GM23338 (cell line): ENCODE measurements at places on chromosomes 1 and 21.
A peak's percentile ranks its signal among the peaks of the same experiment; 100 is the strongest.

GRCh38 chr1:151265446-151266236, 11.1 kb downstream of the PSMD4 start:
- no peak for DNase-seq

GRCh38 chr21:45996311-45997204, 15.0 kb downstream of the COL6A1 start:
- DNase-seq = no peak

GRCh38 chr1:171160639-171161354, 24.3 kb upstream of the FMO2 start:
- peak; percentile 14 for DNase-seq

GRCh38 chr1:57987523-57987922, 559.0 kb downstream of the OMA1 start:
- DNase-seq = peak; percentile 30

DNA sequence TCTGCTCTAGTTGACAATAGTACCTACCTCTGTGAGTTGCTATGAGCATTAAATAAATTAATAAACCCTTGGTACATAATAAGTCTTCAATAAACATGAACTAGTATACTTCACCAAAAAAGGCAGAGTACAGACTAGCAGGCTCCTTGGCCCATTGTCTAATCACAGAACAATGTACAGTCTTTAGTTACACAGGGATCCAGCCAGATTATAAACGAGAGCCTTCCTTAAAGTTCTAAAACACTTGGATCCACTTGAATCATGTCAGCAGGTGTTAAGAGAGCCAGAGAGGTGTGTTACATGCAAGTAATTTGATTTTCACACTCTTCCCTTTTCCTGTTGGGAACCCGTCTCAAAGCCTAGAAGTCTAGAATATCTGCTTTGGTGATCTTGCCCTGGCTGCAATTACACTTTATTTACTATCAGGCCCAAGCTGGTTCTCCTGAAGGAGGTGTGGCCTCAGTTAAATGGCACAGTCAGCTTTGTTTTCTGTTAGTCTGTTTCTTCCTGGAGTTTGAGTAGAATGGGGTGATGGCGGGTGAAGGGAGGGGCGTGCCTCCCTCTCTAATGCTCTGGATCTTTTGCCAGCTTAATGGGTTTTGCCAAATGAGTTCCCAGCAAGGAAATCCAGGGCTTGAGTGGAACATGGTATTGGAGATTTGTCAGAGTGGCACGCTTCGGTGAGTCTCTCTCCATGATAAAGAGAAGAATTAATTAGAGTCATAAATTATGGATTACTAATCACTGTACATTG, 570.9 kb upstream of the CAMK1G start:
- no peak for DNase-seq

DNA sequence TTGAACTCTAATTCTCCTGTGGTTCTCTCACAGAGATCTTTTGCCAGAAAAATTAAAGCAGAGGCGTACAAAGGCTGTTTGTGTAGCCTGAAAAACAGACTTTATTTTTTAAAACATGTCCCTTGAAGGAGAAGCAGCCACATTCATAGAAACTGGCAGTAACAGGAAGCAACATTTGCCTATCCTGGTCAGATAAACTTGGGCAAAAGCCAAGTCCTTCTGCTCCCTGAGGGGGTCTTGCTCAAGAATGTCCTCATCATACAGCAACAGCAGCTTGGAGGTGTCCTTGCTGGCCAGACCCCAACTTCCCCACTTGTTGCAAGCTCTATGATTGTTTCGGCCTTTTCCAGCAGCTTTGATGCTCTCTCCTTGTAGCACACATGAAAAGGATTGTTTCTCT, 36.3 kb downstream of the MSTO1 start:
- DNase-seq = no peak

- no peak for DNase-seq
These were observed 15.5 kb upstream of the SLC2A5 start for GRCh38 chr1:9084906-9085305.

DNA sequence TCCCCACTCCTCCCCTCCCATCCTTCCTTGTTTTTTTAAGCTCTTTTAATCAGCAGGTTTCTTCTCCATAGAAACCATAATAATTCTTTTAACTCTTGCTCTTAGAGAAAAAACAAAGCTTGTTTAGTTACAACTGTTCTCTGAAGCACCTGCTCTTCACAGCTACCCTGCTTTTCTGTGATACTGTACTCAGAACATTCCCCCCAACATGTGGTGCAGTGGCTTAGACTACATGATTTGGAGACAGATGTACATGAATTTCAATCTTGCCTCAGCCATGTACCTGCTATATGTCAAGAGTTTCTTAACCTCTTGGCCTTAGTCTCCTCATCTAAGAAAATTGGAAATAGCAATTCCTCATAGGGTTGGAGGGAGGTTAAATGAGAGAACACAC, 33.5 kb downstream of the LAMC2 start:
- DNase-seq = no peak

GRCh38 chr1:172742599-172743500, 83.9 kb downstream of the FASLG start:
- DNase-seq = peak; percentile 53

DNA sequence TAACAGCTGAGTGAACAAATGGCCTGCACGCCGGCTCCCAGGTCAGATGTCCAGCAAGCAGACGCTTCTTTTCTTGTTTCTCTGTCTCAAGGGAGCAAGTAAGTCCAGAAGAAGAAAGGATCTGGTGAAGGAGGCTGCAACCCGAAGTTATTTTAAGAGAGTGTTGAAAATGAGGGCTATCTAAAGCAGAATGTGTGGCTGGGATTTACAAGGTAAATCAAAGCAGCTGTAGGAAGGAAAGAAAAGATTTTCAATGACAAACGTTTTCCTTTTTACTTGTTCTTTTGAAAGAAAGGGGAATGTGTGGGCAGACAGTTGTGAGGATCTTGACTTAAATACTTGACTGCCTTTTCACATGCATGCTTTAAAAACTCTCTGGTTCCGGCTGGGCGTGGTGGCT, 311.5 kb downstream of the KIF26B start:
- no peak for DNase-seq

DNA sequence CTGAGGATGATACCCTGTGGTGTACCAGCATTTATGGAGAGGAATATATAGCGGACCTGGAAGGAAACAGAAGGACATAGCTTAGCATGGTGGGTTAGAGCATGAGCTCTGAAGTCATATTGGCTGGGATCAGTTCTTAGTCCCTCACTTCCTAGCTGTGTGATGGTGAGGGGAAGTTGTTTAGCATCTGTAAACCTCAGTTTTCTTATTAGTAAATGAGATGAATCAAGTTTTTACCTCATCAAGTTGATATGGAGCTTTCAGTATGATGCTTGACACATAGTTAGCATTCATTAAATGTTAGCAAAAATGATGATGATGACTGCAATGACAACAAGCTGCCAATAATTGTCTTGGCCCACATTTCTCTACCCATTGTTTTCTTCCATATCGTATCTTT, 84.8 kb downstream of the NEK7 start:
- no peak for DNase-seq

- no peak for DNase-seq
These were observed 86.4 kb downstream of the RGL1 start for GRCh38 chr1:183891158-183891856.

DNA sequence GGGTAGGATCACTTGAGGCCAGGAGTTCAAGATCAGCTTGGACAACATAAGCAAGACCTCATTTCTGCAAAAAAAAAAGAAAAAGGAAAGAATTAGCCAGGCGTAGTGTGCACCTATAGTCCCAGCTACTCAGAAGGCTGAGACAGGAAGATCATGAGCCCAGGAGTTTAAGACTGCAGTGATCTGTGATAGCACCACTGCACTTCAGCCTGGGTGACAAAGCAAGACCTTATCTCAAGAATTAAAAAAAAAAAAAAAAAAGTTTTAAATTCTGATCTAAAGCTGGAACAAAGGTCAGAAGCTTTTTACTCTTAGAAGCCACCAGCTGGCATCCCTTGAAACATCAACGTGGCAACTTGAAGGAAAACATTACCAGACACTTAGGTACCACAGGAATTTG, 45.3 kb downstream of the HENMT1 start:
- no peak for DNase-seq

GRCh38 chr1:116386042-116386441, 13.0 kb downstream of the ATP1A1 start:
- no peak for DNase-seq

DNA sequence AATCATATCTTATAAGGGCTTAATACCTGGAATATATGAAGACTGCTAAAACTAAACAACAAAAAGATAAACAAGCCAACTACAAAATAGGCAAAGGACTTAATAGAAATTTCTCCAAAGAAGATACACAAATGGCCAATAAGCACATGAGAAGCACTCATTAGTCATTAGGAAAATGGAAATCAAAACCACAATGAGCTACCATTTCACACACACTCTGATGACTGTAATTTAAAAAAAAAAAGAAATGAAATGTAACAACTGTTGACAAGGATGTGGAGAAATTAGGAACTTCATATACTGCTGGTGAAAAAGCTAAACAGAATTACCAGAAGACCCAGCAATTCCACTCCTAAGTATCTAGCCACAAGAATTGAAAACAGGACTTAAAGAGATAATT, 374.2 kb upstream of the ZP4 start:
- DNase-seq = no peak

GRCh38 chr21:41966041-41966833, 12.4 kb upstream of the C2CD2 start:
- DNase-seq = no peak

DNA sequence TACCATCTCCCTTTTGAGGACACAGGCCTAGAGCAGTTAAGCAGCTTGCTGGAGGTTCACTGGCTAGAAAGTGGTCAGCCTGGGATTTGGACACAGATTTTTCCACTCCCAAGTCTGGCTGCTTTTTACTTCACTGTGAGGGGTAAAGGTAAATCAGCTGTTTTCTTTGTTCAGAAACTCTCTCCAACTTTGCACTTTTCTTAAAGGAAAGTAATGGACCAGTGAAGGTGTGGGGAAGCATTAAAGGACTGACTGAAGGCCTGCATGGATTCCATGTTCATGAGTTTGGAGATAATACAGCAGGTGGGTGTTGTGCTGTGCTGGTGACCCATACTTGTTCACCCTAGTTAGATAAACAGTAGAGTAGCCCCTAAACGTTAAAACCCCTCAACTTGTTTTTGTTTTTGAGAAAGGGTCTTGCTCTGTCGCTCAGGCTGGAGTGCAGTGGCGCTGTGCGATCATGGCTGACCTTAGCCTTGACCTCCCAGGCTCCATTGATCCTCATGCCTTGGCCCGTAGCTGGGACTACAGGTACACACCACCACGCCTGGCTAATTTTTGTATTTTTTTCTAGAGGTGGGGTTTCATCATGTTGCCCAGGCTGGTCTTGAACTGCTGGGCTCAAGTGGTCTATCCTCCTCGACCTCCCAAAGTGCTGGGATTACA, 4.2 kb downstream of the SOD1 start:
- DNase-seq = no peak

DNA sequence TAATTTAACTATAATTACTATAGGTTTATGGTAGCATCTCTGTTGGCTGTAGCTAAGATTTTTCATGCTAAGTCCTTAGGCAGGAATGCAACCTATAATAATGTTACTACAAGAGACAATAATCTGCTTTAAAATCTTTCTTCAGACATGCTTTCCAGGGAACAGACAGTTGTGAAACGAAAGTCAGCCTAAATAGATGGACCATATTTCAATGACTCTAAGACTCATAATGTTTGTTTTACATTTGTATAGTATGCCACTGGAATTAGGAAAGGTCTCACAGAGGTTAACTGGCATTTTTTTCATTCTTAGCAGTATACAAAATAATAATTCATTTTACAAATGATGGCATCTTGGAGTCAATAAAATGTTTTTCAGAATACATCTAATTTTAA, 8.1 kb downstream of the RERE start:
- no peak for DNase-seq

GRCh38 chr1:25485536-25486411, 55.1 kb downstream of the MACO1 start:
- no peak for DNase-seq

DNA sequence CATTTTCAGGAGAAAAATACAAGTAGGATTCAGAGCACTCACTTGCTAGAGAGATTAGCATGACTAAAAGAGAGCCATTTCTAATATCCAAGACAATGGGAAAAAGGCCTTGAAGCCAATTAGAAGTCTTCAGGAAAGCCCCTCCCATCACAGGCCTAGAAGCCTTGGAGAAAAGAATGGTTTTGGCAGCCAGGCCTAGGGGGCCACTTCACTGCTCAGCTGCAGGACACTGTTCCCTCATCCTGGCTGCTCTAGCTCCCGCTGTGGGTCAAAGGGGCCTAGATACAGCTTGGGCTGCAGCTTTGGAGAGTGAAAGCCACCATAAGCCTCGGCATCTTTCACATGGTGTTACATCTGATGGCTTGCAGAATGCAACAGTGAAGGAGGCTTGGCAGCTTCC, 62.8 kb downstream of the RGS4 start:
- peak; percentile 68 for DNase-seq

GRCh38 chr21:42566524-42567213, 53.0 kb downstream of the SLC37A1 start:
- DNase-seq = no peak
